ENCODE measurements at places on chromosomes 4 and X. TPM values are rescaled to one million over a fixed set of nuclear protein-coding genes. Genes with fewer than 3 reads are reported as not detected.

GRCh38 chrX:69195192-69195591 is 29.9 kb upstream of the PJA1 start:
- DNase-seq: no peak

GRCh38 chr4:23979534-23979933 is 89.7 kb upstream of the PPARGC1A start:
- DNase-seq: no peak

GRCh38 chr4:2741626-2742025 is 14.5 kb downstream of the TNIP2 start:
- no peak for DNase-seq

The MSX1 gene
- total RNA-seq: 2.8 TPM
